MG63 (cell line): ENCODE measurements at places on chromosomes 5 and 9.

DNA sequence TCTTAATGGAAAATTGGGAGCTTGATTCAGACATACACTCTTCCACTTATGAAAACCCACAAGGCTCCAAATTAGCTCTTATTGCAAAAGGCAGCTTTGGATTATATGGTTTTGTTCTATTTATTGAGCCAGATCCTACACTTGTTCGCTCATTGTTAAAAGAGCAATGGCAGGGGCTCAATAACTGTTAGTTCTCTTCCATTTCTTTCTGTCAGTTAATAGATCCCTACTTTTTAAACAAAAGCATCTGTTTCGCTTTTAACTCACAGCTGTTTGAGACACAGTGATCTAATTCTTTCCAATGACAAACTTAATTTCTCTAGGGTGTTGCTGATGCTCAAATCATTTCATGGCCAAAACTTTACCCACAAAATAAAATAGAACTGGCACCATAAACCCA lies 11.7 kb downstream of the C5 start:
- DNase-seq: no peak

GRCh38 chr9:127183814-127184582 lies 61.6 kb upstream of the ANGPTL2 start:
- DNase-seq: no peak

DNA sequence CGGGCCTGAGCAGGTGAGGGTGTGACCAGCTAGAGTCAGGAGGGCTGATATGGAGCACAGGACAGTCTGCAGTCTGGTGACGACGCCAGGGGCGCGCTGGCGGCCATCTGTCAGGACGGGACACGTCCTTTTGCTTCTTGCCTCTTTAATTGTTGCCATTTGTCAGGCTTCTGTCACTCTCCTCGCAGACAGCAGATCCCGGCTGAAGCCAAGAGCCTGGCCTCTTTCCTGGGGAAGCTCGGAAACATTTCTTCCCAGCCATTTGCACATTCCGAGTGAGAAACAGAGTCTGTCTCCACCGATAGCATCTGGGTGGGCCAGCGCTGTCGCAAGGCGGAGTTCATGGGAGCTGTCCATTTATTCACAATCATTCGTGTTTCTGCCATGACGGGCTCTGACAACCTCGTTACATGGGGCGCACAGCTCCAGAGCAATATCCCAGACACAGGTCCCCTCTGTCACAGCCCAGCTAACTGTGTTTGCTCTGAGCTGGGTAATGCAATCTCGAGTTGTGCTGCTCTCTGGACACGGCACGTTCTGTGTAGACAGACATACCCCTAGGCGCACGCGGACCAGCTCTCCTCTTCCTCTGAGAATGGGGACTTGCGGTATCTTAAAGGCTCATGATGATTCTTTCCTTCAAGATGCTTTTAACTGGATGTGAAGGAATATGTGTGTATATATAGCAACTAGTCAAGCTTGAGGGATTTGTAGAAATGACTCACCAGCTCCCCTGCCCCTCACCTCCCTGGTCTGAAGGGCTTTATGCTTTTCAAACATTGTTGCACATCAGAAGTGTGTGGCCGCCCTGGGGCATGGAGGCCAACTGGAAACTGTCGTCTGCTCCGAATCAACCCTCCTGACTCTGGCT lies 105.3 kb upstream of the FCN2 start:
- no peak for DNase-seq

GRCh38 chr9:13569602-13570067 lies 290.1 kb upstream of the MPDZ start:
- no peak for DNase-seq

DNA sequence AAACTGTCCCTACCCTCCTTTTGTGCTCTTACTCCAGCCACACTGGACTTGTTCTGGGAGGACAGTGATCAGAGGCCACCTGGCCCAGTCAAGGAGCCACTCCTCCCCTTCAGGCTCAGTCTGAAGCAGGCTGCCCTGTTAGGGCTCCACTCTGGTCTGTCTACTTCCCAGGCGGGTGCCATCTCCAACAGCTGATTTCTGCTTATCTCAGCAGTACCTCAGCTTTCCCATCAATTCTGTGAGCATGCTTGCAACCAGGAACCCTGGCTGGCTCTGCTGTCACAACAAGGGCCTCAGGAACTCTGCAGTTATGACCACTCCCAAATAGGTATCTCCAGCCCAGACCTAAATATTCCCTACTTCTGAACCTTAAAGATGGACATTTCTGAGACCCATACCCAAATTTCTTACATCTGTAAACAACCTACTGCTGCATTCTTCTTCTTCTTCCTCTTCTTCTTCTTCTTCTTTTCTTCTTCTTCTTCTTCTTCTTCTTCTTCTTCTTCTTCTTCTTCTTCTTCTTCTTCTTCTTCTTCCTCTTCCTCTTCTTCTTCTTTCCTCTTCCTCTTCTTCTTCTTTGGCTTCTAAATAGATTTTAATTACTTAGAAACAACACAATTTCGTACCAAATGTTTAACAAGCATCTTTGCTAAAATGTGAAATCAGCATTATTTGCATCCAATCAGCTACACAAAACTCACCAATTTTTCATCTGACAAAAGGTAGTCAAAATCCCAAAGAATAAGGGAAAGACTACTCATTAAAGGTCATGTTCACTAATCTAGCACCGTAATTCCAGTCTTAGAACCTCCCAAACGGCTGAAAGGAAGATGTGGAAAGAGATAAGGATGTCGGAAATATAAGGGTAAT lies 13.6 kb upstream of the SLC22A4 start:
- no peak for DNase-seq

DNA sequence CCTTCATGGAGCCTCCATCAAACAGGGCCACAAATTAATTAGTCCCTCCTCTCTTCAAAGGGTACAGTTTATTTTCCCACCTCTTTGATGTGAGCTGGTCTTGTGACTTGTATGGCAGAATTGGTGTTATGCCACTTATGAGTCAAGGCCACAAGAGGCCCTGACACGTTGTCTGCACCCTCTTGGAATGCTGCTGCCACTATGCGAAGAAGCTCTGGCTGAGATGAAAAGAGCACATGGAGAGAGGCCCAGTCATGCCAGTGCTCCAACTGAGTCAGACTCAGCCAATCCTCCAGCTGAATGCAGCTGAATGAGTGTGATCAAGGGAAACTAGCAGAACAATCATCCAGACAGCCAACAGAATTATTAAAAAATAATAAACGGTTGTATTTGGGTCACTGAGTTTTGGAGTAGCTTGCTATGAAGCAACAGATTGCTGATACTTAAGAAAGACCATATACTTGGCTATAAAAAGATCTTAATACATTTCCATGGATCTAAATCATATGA lies 128.3 kb downstream of the MARCHF11 start:
- peak; percentile 80 for DNase-seq

GRCh38 chr5:147560718-147561331 lies 51.0 kb upstream of the DPYSL3 start:
- no peak for DNase-seq

- DNase-seq: no peak
Observed at GRCh38 chr5:180433032-180433422, 61.2 kb upstream of the CNOT6 start.

- no peak for DNase-seq
Observed at GRCh38 chr9:81833563-81834345, 94.5 kb upstream of the SPATA31D4 start.

GRCh38 chr5:180379355-180380070 lies 26.4 kb upstream of the GFPT2 start:
- no peak for DNase-seq

DNA sequence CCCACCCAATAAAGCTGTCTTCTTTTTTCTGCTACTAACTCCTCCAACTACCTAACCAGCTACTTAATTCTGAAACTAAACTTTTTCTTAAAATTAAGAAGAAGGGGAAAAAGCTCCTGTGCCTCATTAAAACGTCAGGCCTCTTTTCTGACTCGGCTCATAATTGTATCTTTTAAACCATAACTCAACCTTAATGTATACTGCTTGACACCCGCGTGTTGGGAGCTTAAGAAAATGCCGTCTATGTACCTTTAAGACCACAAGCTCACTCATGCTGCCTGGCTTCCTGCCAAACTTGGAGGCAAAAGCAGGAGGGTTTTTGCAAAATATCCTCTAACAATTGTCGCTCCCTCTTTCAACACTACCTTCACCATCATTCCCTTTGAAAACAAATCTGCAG lies 5.0 kb downstream of the EBF1 start:
- peak; percentile 69 for DNase-seq

DNA sequence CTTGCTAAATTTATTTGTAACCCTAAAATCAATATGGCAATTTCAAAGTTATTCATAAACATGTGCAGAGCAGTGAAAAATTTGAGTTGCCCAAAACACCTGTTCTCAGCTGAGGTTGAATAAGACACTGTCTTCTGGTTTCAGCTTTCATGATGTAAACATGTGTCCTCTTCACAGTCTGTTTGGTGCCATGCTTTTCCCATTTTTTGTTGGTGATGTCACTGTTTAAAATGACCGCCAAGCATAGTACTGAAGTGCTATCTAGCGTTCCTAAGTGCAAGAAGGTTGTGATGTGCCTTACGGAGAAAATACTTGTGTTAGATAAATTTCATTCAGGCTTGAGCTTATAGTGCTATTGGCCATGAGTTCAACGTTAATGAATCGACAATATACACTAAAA lies 580.8 kb downstream of the ACTL7B start:
- no peak for DNase-seq

DNA sequence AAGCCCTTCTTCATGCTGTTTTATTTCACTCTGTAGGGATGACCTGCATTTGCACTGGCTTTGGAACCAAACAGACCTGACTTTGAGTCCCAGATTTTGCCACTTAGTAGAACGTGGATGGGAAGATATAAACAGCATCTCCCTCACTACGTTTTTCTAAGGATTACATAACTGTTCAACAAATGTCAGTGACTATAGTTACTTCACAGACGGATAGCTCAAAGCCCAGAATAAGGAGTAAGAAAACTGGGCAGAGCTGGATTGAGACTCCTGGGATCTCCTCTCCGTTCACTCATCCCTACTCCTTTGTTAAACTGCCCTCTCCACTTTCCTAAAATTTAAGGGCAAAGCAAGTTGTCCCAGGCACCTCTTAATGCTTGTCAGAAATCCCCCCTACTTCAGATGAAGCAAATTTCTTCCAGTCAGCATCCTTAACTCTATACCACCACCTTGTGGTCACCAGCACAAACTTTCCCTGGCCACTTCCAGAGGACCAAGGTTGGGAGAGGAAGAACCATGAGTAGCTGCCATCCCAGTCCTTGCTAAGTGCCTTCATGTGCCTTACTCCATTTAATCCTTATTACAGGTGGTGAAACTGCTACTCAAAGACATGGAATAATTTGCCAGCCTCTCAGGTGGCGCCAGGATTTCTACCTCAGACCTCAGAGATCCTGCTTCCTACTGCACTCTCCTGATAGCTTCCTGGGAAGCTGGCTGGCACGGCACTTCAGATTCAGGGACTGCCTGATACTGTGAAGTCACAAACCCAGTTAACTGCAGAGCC lies 38.4 kb downstream of the EGR1 start:
- DNase-seq: peak; percentile 38

GRCh38 chr5:52735139-52735538 lies 52.6 kb upstream of the ITGA1 start:
- DNase-seq: no peak

DNA sequence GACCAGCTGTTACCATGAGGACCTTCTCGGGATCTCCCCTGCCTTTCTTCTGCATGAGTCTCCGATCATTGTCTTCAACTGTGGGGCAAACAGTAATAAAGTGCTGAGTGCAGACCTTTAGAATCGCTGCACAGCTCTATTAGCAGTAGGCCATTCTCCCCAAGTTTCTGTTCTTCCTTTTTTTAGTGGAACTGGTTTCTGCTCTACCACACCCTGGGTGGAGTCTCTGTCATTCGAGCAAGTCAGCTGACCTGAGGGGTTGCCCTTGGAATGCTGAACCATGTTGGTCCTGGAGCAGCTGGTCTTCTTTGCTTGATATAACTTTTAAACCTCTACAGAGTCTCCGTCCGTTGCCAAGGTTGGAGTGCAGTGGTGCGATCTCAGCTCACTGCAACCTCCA lies 33.4 kb upstream of the GNPDA1 start:
- no peak for DNase-seq

DNA sequence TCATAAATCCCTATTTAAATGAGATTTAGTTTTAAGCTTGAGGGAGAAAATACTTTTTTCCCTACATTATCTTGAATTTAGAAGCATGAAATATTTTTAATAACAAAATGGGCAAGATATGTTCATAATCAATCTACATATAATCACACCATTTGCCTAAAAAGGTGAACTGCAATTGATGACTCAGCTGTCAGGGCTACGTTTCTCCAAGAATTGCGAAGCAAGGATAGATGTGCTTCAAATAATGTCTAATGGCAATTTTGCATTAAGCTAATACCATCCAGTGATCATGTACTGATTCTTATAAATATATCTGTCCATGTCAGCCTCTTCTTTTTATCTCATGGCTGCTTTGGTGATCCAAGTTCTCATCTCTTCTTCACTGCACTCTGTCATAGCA lies 404.4 kb downstream of the MAN2A1 start:
- no peak for DNase-seq

DNA sequence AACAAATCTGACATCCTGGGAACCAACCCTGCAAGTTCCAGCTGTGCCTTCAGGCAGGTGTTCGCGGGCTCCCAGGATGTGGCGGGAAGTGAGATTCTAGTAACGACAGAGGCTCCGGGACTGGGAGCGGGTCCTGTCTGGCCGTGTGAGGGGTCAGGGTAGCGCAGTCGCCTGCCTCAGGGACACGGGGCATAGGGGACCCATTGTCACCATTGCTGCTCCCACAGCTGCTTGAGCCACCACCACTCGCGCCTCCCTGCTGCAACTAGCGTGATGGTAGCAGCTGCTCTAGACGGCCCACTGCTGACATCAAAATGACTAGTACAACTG lies 468.5 kb downstream of the CDH9 start:
- no peak for DNase-seq

DNA sequence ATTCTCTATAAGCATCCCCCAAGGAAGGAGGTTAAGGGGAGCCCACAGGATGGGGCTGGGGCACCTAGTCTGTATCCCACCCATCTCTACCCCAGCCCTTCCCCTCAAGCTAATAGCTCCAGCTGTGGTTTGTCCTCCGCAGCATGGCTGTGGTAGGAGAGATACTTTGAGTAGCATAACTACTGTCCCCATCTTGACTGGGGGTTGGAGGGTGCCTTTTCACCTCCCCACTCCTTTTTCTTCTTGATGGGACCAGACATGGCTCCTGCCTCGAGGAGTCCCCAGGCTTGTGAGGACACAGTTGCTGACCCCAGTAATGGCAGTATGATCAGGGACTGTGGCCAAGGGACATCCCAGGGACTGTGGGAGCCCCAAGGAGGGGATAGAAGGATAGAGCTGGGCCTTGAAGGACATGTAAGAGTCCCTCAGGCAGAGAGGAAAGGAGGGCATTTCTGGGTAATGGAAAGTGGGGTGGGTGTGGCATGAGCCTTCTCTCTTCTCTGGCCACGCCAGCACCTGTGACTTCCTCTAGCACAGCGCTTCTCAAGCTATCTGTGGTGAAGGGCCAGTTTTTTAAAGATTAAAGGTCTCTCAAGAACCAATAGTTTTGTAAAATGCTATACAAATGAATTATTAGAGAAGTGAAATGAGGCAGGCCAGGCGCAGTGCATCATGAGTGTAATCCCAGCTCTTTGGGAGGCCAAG lies 14.0 kb downstream of the OLFML2A start:
- DNase-seq: no peak

GRCh38 chr9:104091708-104092107 lies 2.4 kb upstream of the SMC2 start:
- DNase-seq: peak; percentile 44

GRCh38 chr5:125883223-125883622 lies 540.0 kb upstream of the GRAMD2B start:
- DNase-seq: no peak

GRCh38 chr5:114319821-114320220 lies 42.0 kb upstream of the KCNN2 start:
- DNase-seq: no peak

GRCh38 chr5:9529041-9529480 lies 16.8 kb downstream of the SEMA5A start:
- no peak for DNase-seq
